ENCODE measurements at places on chromosomes 6 and 20. TPM values are rescaled to one million over a fixed set of nuclear protein-coding genes. Genes with fewer than 3 reads are reported as not detected.

The TTI1 gene
- total RNA-seq: 23.8 TPM

The OLIG3 gene
- total RNA-seq: not detected

The CAGE1 gene
- total RNA-seq: not detected

The CHMP4B gene
- 49.6 TPM for total RNA-seq

The OR12D3 gene
- total RNA-seq: not detected

The LCA5 gene
- total RNA-seq: 10.1 TPM

The SMLR1 gene
- not detected for total RNA-seq

The DDO gene
- total RNA-seq: 1.3 TPM

The OTOR gene
- not detected for total RNA-seq

The NOP56 gene
- 98.3 TPM for total RNA-seq

The KIZ gene
- total RNA-seq: 14.2 TPM

The SLC26A8 gene
- total RNA-seq: 0.20 TPM

The PERP gene
- total RNA-seq: 162 TPM

The ZFP57 gene
- total RNA-seq: 0.59 TPM

The PHACTR1 gene
- 12.7 TPM for total RNA-seq

The HDGFL1 gene
- not detected for total RNA-seq

The SLC17A1 gene
- not detected for total RNA-seq

The FAM217A gene
- not detected for total RNA-seq

The GPLD1 gene
- total RNA-seq: 10.2 TPM

The TFEB gene
- 4.2 TPM for total RNA-seq

The BPIFB2 gene
- not detected for total RNA-seq

The GPR31 gene
- total RNA-seq: not detected

The RAET1L gene
- 2.8 TPM for total RNA-seq

Measured in skin of body (tissue), 3 donors.